ENCODE measurements at places on chromosomes 4 and X.

DNA sequence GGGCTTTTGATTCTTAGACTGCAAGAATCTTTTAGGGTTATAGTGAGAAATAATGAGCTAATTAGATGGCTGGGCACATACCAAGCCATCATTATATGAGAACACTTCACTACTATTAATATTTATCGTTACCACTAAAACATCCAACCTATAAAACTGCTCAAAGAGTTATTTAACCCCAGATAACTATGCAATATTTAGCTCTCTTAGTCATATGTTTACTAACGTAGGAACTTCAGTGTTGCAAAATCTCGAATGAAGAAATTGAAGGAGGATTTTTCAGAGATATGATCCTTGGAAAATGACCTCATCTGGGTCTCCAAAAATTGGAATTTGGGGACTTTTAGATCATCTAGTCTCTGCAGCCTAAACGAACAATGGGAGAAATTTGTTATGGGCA lies 265.0 kb upstream of the RPS6KA3 start:
- DNase-seq, result no peak

GRCh38 chr4:184408021-184408683 lies 66.2 kb downstream of the IRF2 start:
- peak; percentile 55 for DNase-seq

GRCh38 chr4:98539299-98539698 lies 119.1 kb downstream of the TSPAN5 start:
- DNase-seq, result no peak

DNA sequence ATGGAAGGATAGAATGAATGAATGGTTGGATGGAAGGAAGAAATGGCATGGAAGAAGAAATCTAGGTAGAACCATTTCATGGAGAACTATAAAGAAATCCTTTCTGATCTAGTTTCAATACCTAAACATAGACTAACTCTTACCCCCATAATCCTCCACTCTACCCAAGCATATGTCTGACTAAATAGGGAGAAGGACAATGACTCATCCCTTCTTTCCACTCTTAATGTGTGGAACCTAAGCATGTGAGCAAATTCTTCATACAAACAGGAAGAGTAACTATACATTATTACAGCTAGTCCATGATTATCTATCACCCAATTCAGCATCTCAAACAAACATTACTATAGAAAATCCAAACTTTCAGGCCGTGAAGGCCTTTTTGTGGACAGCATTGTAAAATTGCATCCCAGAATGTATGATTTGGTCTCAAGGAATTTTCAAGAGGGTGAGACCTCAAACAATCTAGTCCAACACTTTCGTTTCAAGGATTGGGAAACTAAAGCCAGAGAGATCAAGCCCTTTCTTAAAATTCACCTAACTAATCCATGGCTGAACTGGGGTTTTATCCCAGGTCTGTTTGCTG lies 11.2 kb downstream of the C1QTNF7 start:
- DNase-seq, result no peak

DNA sequence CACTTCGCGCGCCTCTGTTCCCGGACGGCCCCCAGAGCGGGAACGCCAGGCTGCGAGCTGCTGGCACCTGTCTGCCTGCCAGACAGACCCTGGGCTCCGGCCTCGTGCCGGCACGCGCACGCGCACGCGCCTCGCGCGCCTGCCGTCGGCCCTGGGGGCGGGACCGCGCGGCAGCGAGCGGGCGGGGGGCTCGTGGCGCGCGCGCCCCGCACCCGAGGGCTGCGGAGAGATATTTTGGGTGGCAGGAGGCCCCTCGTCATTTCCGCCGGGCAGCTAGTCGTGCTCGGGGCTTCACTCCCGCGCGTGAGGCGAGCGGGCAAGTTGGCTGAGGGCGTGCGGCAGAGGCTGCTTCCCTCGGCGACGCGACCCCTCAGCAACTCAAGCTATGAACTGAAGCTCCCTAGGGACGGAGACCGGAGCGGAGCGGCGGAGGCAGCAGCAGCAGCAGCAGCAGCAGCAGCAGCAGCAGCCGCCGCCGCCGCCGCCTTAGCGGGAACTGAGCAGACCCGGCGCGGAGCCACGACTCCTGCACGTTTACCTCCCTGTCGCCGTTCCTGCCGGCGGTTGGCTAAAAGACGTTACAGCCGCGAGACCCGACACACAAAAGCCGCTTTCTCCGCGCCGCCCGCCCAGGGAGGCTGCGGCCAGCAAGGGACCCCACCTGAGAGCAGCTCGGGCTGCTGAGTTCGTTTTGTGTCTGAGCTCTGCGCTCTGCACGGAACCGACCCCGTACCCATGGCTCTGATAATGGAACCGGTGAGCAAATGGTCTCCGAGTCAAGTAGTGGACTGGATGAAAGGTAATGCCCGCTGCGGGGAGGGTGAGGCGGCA lies at the start of gene CNKSR2:
Gene CNKSR2, plus strand, starts transcription at position 256 of the 831 bp plus-strand sequence. Its CDS starts 480 bp downstream, at position 736.
- peak; percentile 65 for DNase-seq

DNA sequence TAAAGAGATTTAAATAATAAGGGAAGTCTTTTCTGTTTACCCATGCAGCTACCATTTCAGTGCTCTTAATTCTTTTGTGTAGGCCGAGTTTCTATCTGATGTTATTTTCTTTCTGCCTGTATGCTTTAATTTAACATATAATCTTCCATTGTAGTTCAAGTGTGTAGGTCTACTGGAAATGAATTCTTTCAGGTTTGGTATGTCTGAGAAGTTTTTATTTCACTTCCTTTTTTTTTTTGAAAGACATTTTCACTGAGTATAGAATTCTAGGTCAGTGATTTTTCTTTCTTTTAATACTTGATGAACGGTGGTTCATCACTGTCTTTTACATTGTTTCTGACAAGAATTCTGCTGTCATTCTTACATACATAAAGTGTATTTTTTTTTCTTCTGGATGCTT lies 42.1 kb downstream of the VAMP7 start:
- no peak for DNase-seq

DNA sequence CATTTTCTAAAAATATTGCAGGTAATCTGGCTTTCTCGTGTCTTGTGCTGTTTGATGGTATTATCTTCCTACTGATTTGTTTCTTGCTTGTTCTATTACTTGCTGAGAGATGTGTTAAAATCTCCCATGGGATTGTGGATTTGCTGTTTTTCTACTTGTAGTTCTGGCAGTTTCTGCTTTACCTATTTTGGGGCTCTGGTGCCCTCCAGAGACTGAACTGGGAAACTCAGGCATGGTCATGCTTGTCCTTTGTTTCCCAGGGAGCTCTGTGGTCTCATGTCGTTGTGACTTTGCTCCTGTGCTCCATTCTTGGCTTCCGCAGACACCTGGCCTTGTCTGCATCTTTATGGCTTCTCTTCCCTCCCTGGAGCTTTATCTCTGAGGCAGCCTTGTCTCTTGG lies 39.5 kb downstream of the NSD2 start:
- peak; percentile 28 for DNase-seq

GRCh38 chrX:106484233-106484632 lies 127.5 kb upstream of the RADX start:
- DNase-seq, result peak; percentile 87

GRCh38 chr4:10575414-10575813 lies 109.2 kb downstream of the CLNK start:
- no peak for DNase-seq

GRCh38 chr4:72016011-72016410 lies 15.8 kb upstream of the NPFFR2 start:
- no peak for DNase-seq

GRCh38 chr4:83631066-83631465 lies 95.2 kb downstream of the GPAT3 start:
- no peak for DNase-seq

Data from activated CD4-positive, alpha-beta T cell treated with anti-CD3 and anti-CD28 coated beads, Interleukin-2, Interleukin-6, amounts not matched to agents 100 ng/mL and 50 ng/mL, durations not matched to agents 16 hours and 8 hours (primary cell).